ENCODE measurements at places on chromosomes 1 and 21.

- DNase-seq, result no peak
Measured at GRCh38 chr1:22363403-22364325, 88.0 kb upstream of the ZBTB40 start.

DNA sequence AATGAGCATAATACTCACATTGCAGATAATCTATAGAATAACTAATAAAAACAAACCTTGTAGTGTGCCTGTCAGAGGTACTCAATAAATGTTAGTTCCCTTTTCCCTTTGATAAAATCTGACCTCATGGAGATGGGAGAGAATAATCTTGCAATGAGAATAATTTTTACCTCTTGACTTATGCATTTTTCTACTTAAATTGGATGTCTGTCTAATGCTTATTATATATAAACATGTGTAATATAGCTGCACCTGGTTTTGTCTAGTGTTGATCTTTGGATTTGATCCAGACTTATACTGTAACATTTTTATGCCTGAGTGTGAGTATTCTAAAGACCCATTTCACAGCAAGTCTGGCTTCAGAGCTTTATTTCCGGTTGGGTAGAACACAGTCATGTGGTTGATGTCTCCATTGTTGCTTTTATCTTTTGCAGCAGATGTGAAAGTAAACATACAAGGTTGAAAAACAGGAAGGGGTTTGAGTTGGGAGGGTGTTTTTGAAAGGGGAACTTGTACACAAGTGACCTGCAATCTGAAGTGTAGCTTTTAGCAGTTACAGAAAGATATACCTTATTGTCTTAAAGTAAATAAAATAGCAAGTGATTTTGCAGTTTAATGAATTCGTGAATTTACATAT, 12.4 kb downstream of the EPB41 start:
- DNase-seq, result peak; percentile 79

GRCh38 chr1:58726581-58726980, 26.7 kb upstream of the MYSM1 start:
- DNase-seq, result no peak

DNA sequence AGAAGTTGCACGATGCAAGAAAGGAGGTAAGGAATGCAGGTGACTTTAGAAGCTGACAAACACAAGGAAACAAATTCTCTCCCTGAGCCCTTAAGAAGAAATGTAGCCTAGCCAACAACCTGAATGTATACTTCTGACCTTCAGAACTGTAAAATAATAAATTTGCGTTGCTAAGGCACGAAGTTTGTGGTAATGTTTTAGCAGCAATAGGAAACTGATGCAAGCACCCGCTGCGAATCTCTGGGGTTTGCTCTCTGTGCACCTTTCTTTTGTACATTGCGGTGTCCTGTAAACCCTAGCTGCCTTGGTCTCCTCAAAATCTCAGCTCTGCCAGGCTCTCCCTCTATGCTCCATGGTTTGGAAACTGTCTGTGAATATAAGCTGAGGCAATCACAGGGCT, 15.1 kb downstream of the CD53 start:
- no peak for DNase-seq

DNA sequence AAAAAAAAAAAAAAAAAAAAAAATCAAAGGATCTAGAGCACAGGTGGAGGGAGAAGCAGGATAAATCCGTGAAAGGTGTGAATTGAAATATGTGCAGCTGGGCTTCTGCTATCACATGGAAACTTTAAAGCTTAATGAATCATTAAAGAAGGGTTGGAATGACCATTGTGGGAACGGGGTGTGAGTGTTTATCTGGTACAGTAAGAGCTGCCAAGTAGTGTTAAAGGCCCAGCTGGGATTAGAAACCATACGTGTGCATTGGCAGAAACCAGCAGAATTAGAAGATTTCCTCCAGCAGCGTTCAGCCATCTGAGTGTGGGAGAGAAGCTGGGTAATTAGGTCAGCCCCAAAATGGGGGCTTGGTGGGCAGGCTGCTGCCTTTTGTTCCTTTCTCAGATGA, 13.5 kb downstream of the FALEC start:
- DNase-seq, result no peak

GRCh38 chr1:55140546-55140983, 74.6 kb downstream of the USP24 start:
- peak; percentile 70 for DNase-seq

- DNase-seq, result no peak
Measured at GRCh38 chr21:37128076-37128475, 55.0 kb downstream of the TTC3 start.

DNA sequence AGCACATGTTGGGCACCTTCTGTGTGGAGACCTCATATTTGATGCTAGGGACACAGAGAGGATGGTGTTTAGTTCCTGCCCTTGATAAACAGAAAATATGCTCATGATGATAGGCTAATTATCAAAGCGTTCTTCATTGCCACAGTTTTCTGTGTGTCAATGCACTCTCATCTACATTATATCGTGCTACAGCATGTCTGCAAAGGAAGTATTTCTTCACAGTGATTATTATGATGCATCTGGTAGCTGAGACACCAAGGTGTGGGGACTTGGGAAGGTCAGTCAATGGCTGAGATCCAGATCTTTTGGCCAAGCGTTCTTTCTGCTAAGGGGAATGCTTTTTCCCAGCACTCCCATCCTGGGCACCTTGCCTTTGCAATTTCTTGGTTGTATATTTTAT, 321.2 kb downstream of the PBX1 start:
- no peak for DNase-seq

Data from dermis microvascular lymphatic vessel endothelial cell (primary cell).